ENCODE measurements at places on chromosomes 4 and X. TPM values are rescaled to one million over a fixed set of nuclear protein-coding genes. Genes with fewer than 3 reads are reported as not detected.

CSN1S1 gene
- total RNA-seq: not detected

PCDH11X gene
- 0.06 TPM for total RNA-seq

- no peak for DNase-seq
Observed at GRCh38 chr4:184932343-184932742, 85.9 kb upstream of the HELT start.

PRR32 gene
- not detected for total RNA-seq

MUC7 gene
- total RNA-seq: not detected

DNA sequence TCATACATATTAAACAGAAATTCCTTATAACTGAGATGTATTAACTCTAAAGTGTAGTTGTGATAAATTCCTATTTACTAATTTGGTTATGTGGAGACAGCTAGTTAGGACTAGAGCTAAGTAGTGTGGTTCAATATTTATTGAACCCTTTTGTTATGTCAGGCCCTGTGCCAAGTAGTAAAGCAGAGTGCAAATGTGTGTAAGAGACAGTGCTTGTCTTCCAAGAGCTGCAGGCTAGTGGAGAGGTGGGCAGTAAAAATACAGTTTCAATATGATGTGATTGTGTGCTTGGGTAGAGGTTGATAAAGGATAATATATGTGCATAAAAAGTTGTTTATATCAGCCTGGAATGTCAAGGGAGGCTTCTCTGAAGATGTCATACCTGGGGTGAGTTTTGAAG, 80.0 kb downstream of the TBC1D19 start:
- DNase-seq: no peak

DNA sequence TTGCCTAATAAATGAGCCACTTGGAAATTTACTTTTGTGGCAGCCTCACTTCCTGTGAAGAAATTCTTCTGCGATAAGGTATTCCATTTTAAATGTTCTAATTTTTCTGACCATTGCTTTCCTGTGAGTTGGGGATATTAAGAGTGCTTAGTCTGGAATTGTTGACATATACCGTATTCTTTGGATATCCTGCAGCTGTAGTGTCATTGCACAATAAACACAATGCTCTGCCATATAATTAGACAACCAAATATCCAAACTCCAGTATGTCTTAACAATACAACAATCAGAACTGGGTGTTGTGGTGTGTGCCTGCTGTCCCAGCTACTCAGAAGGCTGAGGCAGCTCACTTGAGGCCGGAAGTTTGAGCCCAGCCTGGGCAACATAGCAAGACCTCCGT, 99.4 kb downstream of the LUZP4 start:
- DNase-seq: no peak

- no peak for DNase-seq
Observed at GRCh38 chrX:18755651-18756050, 48.2 kb downstream of the PPEF1 start.

SOD3 gene
- total RNA-seq: 86.8 TPM

- DNase-seq: no peak
Observed at GRCh38 chr4:10662937-10663336, 21.6 kb downstream of the CLNK start.

DNA sequence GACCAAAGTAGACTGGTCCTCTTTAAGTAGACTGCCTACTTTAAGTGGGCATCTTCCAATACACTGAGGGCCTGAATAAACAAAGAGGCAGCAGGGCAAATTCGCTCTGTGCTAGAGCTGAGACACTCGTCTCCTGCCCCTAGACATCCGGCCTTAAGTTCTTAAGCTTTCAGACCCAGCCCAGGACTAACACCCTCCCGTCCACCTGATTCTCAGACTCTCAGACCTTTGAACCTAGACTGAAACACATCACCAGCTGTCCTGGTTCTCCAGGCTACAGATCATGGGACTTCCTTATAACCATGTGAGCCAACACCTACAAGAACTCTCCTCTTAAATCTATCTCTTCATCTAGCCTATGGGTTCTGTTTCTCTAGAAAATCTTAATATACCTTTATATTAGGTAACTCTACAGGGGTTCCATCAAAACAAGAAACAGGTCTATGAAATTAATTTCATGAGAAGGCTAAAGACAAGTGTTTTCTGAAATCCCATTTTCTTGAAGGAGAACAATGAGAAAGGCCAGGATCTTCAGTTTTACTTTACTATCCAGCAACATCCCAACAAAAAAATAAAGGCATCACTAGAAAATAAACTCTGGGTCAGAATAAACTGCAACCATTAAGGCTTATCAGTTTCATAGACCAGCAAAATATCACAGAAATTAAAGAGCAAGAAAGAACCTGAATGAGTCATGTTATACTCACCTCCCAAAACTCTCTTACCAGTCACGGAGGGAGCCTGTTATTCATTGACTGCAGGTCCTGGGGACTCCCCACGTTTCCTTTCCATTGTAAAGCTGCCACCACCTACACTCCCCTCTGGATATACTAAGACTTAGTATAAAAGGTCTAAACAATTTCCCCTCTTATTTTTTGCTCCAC, 14.8 kb downstream of the ADGRA3 start:
- DNase-seq: peak; percentile 31

DNA sequence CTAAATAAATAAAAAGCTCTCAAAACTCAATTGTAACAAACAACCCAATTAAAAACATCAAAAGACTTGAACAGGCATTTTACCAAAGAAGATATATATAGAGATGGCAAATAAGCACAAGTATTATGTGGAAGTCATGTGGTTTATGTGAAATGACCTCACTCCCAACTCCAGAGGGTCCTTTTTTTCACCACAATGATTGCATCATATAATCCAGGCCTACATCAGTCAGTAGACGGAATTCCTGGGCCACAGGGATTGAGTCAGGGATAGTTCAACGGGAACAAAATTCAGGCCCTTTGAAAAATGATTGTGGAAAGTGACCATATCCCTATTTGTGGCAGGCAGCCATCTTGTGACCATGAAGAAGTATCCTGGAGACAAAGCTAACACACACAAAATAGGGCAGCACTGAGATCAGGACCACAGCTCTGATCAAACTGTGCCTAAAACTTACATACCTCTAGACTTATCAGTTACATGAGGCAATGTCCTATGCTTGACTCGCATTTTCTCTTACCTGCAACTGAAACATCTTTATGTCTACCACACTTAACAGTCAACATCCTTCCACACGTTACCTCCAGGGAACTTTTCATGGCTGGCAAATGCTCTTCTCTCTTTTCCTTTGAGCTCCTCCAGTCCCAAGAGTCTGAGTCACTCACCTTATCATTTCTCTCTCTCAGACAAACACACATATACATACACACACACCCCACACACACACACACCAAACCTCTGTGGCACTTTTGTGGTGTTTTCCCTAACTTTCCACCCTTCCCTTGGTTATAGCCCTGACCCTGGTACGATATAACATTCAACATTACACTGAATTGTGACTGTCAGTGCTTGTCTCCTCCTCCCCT, 113.5 kb downstream of the PHF8 start:
- DNase-seq: no peak

Data from mucosa of gallbladder (tissue), 1 donor.